SHP77 (cell line): ENCODE measurements at places on chromosomes 5 and 9.

DNA sequence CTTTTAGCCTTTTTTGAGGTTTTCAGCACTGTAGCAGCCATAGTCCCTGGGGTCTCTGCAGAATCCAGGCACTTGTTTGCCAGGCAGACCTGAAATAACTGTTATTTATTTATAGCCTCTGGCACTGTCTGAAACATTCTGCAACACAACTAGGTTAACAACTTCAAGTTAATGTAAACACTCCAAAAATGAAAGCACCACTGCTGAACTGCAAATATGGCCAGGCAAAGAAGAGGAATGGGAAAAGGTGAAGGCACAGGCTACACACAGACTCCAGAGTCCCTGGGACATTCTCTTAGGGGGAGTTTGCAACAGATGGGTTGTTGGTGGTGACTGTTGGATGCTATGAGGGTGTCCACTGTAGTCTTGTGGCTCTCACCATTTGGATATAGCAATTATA, 369.0 kb downstream of the MAT2B start:
- no peak for DNase-seq

DNA sequence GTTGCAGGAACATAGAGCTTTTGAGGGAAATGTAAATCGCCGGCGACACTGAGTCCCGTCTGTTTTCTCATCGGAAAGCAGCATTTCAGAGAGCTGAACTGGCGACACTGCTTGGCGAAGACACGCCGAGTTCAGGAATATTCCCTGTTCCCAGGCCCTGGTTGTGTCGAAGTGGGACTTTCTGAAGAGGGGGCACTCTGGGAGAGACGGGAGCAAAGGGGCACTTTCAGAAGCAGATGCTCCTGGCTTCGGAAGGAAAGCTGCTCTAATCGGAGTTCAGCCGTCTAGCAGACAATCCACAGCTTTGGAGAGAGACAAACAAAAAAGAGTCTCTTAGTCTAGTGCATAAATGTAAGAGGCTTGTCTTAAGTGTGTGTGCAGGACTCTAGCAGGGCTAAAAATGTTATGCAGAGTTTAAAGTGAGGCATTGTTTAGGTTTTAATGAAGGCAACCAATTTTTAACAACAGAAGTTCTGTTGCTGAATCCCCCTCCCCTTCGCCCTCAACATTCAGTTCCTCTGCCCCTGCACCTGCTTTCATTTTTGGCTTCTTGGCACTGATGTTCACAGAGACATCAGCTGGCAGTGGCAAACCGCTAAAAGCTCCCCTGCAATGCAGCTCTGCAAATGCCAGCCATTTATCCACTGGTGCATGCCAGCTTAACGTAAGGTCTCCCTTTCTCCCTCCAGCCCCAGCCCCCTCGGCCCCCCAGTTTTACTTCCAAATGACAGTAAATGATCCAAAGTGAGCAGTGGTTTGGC, 289.5 kb upstream of the MPDZ start:
- peak; percentile 63 for DNase-seq

- no peak for DNase-seq
Measured at GRCh38 chr9:97564291-97565175, 63.1 kb downstream of the TMOD1 start.

- DNase-seq = no peak
Measured at GRCh38 chr9:34256987-34257585, 72.0 kb downstream of the KIF24 start.

DNA sequence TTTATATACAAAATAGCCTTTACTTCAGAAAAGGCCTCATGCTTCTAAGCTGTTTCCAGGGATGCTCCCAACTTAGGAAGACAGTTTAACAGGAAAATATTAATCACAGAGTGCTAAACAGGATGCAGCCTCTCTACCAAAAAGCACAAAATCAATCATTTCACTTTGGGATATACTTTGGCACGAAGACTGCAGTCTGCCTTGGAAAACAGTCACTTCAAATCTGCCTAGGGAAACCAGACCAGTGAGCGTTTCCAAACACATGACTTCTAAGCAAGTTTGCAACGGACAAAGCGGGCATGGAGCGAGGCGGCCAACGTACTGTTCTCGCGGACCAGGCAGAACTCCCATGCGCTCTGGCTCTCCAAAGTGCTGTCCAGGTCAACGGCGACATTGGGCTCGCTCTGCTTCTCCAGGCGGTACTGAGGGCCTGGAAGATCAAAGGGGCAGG, 201.0 kb downstream of the MAPKAP1 start:
- DNase-seq = no peak

- no peak for DNase-seq
Measured at GRCh38 chr9:24620741-24621140, 75.0 kb upstream of the IZUMO3 start.
